AG09309 (cell line): ENCODE measurements at places on chromosomes 7 and 10.

DNA sequence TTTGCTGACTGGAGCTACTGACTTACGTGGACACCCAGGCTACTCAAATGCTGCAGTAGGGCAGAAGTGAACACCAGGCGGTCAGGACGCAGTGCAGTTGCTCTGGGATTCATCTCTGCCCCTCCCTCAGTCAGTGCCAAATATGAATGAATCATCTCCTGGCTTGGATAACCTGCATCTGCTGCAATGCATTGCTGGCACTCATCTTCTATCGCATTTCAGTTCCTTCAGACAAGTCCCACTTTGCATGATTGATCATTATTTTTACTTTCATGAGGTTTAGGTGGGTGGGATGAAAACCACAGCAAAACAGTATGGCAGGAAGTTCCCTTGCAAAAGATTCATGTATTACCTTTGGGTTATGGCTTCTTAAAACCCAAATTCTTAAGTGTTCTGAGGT, 224.6 kb upstream of the NRP1 start:
- DNase-seq: peak; percentile 51

GRCh38 chr10:114631666-114632417, 26.2 kb downstream of the ABLIM1 start:
- no peak for DNase-seq

DNA sequence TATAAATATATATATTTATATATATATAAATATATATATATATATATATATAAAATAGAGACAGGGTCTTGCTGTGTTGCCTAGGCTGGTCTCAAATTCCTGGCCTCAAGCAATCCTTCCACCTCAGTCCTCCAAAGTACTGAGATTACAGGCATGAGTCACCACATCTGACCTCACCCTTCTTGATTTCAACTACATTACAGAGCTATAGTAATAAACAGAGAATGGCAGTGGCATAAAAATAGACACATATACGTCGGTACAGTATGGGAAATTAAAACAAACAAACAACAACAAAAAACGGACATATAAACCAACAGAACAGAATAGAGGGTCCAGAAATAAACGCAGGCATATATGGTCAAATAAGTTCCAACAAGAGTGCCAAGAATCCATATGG, 77.6 kb upstream of the PPP1R3A start:
- no peak for DNase-seq

- no peak for DNase-seq
These were observed 252.7 kb upstream of the FERD3L start for GRCh38 chr7:19397911-19398310.

DNA sequence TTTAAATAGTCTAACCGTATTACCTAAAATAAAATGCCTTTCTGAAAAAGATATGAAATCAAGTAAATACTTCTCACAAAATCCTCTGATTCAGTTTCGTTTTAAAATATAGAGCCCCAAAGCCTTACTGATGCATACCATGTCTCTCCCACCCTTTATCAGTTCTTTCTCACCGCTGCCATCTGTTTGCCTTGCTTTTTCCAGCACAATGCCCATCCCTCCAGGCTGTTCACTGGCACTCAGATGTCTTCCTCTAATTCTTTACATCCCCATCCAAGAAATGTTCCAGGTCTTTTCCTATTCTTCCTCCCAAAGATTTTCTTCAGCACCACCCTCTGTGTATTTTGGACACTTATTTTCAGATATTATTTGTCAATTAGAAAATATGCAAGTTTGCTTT, 116.5 kb upstream of the LRRN3 start:
- DNase-seq: no peak

DNA sequence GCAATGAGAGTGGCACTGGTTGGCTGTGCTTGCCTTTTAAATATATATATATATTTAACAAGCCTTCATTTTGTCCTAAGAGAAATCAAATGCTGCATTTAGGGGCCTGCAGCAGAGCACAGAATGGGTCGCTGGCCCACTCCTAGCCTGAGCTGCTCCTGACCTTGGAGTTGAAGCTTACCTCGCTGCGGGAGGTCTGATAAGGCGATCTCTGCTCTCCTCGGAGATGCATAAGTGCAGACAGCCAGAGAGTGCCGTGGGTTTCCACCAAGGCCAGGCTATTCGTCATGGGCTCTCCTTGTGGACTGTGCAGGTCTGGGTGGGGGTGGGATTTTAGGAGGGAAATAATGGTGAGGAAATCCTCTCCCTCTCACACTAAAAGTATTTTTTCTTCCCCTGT, 99.5 kb upstream of the IKZF1 start:
- no peak for DNase-seq
